Myocyte (in vitro differentiated cells): ENCODE measurements at places on chromosomes 4 and X.

- no peak for DNase-seq
Observed at GRCh38 chr4:11843340-11843739, 414.6 kb upstream of the HS3ST1 start.

DNA sequence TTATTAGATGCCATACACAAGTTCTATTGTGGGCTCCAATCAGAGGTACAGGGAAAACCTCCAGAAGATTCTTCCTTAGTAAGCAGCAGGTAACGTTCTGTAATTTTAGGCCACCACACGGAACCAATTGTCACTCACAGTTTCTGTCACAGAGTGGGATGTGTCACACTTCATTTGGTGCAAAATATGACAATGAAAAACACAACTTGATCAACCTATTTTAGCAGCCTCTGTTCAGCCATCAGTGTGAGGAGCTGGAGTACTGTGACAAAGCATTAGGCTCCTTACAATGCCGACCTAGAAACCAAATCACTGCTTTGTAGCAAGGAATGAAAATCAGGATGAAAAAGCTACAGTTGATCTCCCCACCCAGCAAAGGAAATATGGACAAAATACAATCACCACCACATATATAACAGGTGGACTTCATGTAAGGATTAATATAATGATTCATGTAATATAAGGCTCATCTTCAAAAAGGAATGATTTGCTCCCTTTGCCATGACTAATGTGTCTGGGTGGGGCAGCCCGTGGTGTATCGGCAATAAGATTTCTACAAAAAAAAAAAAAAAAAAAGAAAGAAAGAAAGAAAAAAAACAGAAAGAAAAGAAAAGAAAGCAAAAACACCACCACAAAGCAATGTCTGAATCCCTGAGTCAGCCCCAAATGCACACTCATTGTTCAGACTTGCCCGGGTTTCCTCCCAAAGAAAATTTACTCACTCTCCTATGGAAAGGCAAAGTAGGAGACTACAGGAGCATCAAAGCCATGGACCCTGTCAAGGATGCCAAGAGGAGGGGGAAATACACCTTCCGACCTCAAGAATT lies 36.0 kb downstream of the SLC9A7 start:
- no peak for DNase-seq

DNA sequence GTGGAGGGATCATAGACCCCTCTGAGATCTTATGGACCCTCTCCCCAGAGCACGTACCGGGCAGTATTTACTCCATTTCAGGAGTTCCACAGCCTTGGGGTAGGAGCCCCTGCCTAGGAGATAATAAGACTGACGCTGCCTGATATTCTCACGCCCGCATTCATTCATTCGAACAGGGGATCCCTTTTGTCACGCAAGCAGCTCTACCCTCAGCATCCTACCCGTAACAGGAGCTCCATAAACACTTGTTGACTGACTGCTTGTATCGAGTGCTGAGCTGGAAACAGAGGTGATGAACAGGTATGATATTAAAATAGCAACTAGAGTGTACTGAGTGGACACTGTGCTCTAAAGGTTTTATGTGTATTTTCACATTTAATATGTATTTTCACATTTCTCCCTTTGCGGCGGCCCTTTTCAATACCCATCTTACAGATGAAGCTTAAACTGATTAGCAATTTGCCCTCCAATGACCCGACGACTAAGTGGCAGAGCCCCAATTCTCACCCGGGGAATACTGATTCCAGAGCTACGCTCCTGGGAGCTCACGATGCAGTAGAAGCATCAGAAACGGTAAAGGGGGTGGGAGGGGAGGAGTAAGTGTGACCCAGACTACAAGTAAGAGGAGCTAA lies 888 bp downstream of the RAB28 start:
- no peak for DNase-seq

DNA sequence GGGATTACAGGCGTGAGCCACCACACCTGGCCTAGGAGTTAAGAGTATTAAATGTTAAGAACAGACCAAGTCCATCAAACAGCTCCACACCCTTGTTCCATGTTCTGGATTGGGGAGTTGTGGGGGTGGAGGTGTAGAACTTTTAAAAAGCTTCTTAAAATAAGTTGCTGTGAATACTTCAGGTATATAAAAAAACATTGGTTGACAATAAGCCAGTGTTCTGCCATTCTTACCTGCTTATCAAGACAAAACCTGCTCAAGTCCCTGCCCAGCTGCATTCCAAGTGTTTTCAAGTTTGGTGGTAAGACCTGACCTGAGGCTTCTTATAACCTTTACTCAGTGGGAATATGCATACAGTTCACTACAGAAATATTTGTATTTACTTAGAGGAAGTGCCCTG lies 6.4 kb downstream of the RBM3 start:
- no peak for DNase-seq

DNA sequence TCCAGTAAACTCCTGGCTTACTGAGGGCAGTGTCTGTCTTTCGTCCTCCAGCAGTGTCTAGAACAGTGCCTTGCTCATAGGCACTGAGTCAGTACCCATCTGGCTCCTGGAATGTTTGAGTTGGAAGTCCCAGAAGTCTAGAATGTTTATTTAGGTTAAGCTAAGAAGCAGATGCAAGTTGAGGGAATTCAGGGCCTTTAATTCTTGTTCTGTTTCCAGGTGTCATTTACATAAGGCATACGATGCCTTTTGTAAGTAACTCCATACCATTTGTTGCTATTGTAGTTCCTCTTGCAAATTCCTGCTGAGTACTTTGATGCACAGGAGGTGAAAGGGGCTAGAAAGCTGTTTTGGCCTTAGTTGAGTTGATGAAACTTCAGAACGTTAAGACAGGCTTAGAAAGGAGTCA lies 22.2 kb downstream of the ARHGAP10 start:
- no peak for DNase-seq

GRCh38 chr4:184383497-184384055 lies 90.8 kb downstream of the IRF2 start:
- DNase-seq = peak; percentile 84

DNA sequence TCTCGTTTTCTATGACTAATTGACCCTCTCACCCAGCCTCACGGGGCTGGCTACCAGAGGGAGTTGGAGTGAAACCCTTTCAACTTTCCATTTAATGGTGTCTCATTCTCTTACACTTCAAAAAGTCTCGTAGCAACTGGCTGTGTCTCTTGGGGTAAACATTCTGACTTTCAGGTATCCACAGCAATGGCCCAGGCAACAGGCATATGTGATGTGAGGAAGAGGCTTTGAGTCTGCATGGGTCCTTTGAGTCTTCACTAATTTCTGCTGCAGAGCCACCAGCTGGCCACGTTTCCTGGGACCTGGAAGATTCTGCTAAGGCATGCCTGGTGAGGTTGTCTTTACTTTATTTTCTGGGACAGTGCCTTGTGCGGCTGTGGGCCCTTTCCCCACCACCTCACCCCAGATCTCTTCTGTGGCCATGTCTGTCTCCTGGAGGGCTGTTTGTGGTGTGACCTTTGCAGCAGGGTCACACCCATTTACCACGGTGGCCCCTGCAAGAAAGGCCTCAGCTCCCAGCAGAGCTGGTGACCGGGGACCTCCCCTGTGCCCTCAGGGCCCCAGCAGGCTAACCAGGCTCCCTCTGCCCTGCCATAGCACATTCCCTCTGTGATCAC lies 112.5 kb upstream of the FRG1 start:
- DNase-seq = no peak

- DNase-seq = no peak
Observed at GRCh38 chr4:98557194-98557892, 101.1 kb downstream of the TSPAN5 start.

- DNase-seq = no peak
Observed at GRCh38 chr4:11264841-11265240, 163.9 kb downstream of the HS3ST1 start.

- peak; percentile 1 for DNase-seq
Observed at GRCh38 chrX:133414406-133415275, 648 bp downstream of the GPC4 start.
